ENCODE measurements at places on chromosomes 7 and 10. TPM values are rescaled to one million over a fixed set of nuclear protein-coding genes. Genes with fewer than 3 reads are reported as not detected.

GRCh38 chr10:73956476-73957359 lies 41.2 kb upstream of the VCL start:
- DNase-seq, result peak; percentile 77

GRCh38 chr7:130396109-130396508 lies 15.8 kb downstream of the CPA1 start:
- DNase-seq, result no peak

DNA sequence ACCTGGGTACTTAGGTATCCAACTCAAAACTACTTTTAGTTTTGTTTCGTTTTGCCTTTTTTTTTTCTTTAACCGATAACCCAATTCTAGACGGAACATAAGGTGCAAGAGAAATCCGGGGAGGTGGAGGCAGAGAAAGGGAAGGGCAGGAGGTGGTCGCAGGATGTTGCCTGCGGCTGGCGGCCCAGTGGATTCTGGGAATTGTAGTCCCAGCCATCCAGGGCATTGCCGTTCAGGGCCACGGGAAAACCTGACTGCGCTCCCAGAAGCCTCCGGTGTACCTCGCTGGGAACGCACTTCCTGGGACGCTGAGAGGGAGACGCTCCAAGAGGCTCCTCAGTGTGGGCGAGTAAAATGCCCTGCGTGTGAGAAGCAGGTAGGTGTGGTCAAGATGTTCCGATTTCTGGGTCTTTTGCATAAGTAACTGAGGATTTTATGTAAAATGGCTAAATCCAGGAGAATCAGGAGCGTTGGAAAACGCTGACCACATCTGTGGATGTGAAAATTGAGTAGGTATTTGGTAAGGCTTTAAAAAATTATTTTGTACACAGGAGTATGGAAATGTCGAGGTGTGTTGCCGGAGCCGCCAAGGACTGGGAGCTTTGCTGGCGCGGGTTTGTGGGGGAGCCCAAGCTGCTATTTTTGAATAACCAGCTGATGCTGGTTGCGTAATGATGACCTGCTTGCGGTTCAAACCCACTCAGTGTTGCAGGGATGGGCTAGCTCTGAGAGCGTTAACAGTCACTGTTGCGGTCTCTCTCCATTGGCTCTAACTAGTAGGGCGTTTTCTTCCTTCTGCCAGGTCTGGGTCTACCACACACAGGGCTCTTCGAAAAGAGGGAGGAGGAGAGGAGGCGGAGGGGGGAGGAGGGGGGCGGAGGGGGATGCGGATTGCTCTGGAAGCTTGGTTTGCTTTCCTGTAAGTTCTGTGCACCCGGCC lies at the start of gene CLDN12:
TSS of gene CLDN12 (plus strand) at position 288 of the 940 bp plus-strand sequence. CDS start 9,216 bp downstream, outside the sequence.
- DNase-seq, result peak; percentile 79

The SMKR1 gene
- total RNA-seq, result 0.49 TPM

DNA sequence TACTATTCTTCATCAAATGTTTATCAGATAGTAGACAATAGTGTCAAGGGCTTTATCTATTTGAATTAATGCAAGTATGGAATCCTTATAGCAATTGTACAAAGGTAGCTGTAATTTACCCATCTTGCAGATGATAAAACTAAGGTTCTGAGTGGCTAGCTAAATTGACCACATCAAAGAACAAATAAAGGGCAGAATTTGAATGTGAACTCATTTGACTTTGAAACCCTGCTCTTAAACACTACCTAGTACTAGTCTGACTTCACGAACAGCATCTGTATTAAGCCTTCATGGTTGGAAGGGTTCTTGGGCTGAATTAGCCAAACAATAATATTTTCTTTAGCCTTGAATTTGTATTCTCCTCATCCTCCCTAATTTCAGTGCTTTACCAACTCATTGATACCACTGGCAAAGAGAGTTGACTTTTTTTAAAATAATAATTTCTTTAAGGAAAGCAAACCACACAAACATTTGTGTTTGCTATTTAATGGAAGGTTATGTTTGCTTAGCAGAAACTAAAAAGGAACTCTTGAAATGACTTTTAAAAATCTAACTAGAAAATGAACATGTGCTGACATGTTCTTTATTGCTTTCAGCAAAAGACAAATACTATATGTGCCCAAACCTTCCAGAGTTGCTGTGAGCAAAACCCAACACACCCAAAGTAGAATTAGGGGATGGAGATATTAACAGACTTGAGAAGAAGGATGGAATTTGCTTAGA lies 322.6 kb downstream of the RNLS start:
- DNase-seq, result no peak

The IL2RA gene
- total RNA-seq, result not detected

The CFAP70 gene
- 1.9 TPM for total RNA-seq

The MSMB gene
- total RNA-seq, result 7.4 TPM

DNA sequence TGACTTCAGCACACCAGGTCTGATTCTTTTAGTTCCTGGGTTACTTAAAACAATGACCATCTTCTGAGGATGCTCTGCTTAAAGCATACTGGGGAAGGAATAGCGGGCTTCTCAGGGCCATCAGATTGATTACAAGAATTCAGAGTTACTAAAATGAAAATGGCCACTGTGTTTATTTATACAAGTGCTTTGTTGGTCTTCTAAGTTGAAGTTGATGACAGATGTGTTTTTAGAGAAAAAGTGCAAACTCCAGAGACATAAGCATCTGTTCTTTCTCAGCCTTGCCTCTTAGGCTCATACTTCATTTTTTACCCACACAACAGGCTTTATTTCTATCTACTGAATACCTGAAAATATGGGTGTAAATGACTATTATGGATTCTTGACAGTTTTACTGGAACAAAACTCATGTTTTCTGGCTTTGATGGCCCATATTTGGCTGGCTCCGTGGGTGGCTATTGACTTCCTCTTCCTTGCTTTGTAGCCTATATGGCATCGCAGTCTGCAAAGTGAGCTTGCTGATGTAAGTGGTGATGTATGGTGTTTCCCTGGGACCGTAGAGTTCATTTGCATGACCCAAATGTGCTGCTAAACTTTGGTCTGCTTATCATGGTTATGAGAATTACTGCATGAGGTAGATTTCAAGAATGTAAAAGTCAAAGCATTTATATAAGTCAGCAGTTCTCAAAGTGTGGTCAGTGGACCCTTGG lies 121.3 kb downstream of the BMPER start:
- DNase-seq, result no peak

- peak; percentile 85 for DNase-seq
Measured at GRCh38 chr10:76547352-76547972, 1090.1 kb downstream of the KCNMA1 start.

The MACC1 gene
- 199 TPM for total RNA-seq

- no peak for DNase-seq
Measured at GRCh38 chr7:96322373-96322695, 436 bp upstream of the SLC25A13 start.

- DNase-seq, result no peak
Measured at GRCh38 chr7:40418983-40419382, 284.2 kb downstream of the SUGCT start.

DNA sequence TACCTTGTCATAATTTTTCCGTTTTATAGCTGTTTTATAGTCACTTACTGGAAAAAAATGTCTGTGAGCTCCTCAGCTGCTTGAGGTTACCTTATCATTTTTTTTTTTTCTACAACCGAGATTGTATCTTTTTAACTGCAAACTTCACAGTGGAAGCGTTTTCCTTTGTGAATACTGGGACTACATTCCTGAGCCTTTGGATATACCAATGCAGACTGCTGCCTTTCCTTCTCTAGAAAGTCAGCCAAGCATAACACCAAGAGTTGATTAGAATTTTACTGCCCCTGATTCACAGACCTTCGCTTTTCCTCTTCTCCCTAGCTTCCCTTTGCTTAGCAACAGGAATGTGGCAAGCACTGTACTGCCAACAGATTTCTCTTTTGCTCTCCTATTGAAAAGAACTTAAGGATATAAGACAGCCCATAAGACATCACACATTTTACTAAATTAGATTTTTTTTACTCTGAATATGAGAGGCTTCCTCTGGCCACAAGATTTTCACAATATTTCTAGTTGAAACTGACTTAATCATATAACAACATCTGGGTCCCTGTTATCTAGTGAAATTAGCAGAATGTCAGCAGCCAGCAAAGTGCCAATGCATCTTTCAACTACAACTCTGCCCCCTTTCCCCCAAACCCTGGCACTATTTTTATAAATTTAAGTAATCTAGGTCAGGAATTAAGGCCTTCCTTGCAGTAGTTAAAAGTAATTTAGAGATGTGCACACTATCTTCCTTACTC lies 170.6 kb downstream of the PRKG1 start:
- no peak for DNase-seq

The C10orf105 gene
- total RNA-seq, result not detected

The MTERF1 gene
- 15.8 TPM for total RNA-seq

DNA sequence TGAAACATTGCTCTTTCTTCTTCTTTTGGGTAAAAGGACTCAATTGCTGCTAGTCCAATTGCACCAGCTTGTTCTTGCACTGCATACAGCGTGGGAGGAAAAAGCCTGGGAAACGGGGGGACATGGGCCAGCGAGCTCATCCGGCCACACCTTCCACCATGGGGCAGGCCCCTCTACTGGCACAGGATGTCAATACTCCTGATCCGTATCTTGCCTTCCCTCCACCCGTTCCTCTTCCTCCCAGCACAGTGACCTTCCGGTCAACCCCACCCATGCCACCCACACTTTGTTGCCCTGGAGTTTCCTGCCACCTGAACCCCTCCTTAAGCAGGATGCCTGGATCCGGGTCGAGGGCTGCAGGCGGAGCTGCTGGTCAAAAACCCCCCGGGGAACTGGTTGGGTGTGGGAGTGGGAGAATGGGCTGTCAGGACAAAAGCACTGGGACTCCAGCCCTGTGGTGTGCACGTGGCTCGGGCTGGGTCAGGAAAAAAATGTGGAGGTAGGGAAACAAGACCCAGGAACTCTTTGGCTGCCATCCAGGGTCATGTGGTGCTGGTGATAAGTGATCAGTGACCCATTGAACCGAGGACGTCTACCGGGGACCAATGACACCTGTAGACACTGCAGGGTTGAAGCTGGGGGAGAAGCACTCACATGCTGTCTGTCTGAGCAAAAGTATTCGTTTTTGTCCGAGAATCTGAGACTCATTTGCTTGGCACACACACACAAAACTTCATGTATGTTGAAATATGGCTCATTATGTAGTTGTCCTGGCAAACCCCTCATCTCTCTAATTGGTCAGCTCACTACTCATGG lies 8.1 kb downstream of the IL2RA start:
- DNase-seq, result peak; percentile 25

- peak; percentile 4 for DNase-seq
Measured at GRCh38 chr7:91137153-91137787, 127.0 kb upstream of the FZD1 start.

The ADRA2A gene
- 5.4 TPM for total RNA-seq

- no peak for DNase-seq
Measured at GRCh38 chr10:44398747-44399658, 14.1 kb upstream of the CXCL12 start.

DNA sequence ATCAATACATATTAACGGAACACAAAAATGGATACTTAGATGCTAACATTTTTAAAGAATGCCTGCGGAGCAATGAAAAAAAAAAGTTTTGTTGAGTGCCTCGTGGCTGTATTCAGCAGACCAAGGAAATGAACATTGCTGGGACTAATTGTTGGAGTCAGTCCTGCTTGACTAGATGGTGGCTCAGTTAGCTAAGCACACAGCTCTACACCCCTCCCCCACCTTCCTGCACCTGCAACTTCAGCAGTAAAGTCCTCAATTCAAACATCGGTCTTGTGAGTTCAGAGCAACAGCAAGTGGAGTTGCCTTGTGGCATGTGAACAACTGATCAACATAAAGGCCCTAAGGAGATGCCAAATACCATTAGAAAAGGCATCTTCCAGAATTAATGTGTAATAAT lies 326.0 kb upstream of the NPSR1 start:
- DNase-seq, result no peak

The NAMPT gene
- total RNA-seq, result 343 TPM

GRCh38 chr7:120991581-120991980 lies 3.1 kb downstream of the CPED1 start:
- DNase-seq, result no peak

- DNase-seq, result no peak
Measured at GRCh38 chr10:120262857-120263547, 194.0 kb upstream of the PLPP4 start.

GRCh38 chr10:90089719-90090118 lies 388.3 kb downstream of the KIF20B start:
- no peak for DNase-seq

DNA sequence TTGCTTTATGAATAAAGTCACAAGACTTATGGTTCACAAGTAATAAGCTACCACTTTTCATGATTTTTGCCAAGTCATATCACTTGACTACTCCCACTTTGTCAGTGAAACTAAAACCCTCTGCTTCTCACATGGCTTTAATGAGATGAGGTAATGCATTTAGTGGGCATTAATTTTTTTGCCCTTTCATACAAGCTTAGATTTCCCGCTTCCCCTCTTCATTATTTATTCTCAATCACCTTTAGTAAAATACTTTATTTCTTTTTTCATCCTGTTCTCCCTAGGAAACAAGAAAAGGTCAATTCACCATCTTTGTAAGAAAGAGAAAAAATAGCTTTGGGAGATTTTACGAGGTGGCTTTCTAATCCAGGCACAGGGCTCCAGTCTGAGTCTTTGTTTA lies 109.6 kb upstream of the STARD3NL start:
- DNase-seq, result no peak

The CFAP43 gene
- 1.1 TPM for total RNA-seq

The DNAJB6 gene
- total RNA-seq, result 137 TPM

The CHN2 gene
- 9.7 TPM for total RNA-seq

GRCh38 chr7:21414795-21415393 lies 13.0 kb upstream of the SP4 start:
- no peak for DNase-seq

- DNase-seq, result peak; percentile 56
Measured at GRCh38 chr10:63713191-63714144, 192.3 kb downstream of the REEP3 start.

DNA sequence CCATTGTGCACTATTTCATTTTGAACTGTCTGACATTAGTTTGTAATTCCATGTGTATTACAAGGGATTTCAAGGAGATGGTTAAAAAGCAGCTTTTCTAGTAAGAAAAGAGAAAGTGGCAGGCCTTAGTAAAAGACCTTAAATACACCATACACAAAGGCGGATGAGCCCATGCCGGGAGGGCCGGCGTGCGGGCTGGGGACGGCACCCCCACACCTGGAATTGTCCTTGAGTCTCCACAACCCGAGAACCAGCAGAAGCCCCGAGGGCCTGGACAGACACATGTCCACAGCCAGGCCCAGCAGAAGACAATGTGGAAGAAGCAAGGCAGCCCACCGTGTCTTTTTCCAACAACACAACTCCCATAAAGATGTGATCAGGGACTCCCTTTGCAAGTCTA lies 123.7 kb upstream of the TCERG1L start:
- DNase-seq, result no peak

Data from Calu3 (cell line).